ENCODE measurements at places on chromosomes 6 and 20.

GRCh38 chr6:2790588-2791449, 25.6 kb downstream of the WRNIP1 start:
- DNase-seq = no peak

DNA sequence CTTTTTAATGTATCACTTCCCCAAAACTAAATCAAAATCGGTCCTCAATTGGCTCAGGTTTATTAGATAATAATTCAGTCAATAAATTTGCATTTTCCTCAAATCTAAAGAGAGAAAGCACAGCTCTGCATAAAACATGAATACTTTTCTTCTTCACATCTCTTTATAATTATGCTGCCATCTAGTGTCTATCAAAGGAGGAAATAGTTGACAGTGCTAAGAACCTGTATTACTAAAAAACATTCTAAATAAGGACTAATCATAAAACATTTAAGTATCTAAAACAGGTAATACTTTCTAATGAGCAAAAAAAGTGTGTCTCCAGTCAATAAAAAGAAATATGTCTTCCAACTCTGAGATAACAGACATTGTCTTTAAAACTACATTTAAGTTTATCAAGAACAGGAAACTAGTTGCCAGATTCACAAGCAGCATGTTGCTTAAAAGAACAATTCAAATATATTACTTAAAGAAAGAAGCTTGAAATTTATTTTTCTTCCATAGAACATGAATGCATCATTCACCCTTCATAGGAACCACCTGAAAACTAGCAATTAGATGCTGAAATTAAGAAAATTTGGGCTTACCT, 56.5 kb upstream of the DST start:
- no peak for DNase-seq

DNA sequence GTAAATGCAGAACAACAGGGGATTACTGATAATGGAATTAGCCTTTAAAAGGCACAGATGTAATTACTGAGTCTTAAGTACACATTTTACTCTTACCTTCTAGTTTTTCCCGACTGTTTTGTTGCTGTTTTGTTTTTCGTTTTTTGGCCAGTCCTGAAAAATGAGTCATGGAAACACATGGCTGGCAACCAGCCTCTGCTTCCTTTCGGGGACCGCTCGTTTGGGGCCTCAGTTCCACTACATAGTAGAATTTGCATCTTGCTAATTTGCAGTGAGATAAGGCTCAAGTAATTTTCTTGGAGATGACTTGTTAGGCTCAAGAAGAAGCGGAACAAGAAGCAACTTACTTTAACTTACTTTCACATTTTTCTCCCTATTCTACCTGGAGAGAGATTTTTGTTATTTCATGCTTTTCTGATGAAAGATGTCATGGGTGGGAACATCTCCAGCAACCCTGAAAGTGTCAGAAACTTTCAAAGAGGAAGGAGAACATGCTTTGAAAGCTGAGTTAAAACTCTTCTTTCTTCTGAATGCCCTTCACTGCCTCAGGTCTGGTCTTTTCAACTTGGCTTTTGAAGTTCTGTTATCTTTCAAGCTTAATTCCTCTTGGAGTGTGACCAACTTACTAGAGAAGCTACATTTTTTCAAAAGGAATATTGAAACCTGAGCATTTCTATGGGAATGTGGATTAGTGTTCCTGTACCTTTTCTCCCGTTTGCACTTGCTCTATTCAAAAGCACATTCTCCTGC, 71.5 kb upstream of the HDAC2 start:
- no peak for DNase-seq

DNA sequence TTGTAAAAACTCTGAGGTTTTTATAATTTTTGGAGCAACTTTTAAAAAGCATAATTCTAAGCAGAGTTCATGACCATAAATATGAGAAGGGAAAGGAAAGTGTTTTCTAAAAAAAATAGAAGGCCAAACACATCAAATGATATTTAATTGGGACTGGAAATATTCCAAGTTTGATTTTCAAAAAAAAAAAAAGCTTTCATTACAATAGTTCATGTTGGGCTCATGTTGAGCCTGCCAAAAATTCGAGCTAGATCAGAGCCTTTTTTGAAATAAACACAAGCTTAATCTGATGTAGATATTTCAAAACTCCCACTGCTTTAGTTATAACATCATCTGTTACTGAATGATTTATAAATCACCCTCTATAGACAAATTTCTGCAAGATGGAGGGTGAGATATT, 163.4 kb upstream of the DEFB112 start:
- DNase-seq = no peak

DNA sequence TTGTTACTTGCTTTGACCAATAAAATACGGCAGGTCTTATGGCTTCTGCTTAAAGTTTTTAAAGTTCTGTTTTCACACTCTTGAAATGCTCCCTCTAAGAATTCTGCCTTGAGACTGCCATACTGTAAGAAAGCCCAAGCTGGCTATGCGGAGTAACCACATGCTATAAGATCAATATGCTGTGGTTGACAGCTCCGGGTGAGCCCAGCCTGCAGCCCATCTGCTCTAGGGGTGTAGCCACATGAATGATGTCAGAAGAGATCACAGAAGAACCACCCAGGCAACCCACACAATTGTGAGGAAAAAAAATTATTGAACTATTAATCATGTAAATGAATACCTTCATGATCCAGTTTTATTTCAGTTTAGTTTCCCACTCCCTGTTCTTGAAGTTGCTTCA, 26.1 kb upstream of the SH3BGRL2 start:
- no peak for DNase-seq

DNA sequence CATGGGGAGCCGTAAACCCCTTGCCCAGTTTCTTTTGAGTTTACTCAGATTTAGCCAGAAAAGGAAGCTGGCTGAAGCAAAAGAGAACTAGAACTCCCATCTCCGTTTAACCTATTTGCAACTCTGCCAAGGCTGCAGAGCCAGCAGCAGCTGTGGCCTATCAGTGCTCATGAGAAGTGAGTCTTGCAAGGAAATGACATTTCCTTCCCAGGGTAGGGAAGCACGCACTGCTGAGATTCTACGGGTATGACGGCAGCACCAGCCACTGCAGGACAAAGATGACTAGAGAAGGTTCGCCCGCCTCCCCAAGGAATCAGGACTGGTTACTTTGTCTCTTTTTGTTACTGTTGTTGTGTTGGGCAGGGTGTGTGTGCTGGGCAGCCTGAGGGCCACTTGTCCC, 47.6 kb downstream of the PPP1R3G start:
- no peak for DNase-seq

- no peak for DNase-seq
Measured at GRCh38 chr6:115945306-115945705, 115.4 kb downstream of the FRK start.

- no peak for DNase-seq
Measured at GRCh38 chr6:24497254-24497970, 2.6 kb downstream of the ALDH5A1 start.

DNA sequence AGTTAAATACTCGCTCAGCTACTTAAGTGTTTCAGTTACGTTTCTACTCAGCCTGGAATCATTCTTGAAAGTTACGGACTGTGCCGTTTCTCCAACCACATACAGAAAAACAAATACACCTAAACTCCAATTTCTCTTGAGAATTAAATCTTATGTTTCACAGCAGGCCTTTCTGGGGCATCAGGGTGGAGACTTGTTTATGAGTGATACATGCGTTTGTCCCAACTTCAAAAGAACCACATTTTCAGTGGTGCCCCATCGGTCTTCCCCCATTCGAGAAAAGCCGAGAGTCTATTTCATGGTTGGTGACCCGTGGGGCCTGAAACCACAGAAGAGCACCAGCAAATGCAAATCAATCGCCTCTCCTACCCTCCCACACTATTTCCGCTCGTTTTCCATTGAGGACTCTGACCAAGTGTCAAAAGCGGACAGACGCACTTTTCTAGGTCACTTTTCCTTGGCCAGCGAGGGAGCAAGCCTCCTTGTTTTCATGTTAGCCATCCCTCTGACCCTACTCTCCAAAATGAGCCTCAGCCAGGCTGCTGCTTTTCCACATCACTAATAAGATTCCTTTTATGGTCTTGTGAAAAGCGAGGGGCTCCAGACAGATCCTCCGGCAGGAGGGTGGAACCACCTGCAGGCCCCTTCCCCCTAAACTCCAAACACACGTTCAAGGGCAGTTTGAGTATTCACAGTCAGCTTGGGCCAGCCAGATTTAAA, 3.1 kb downstream of the JAG1 start:
- DNase-seq = no peak

- no peak for DNase-seq
Measured at GRCh38 chr20:41306061-41306727, 11.3 kb downstream of the ZHX3 start.

GRCh38 chr6:168088161-168089053, 9.4 kb upstream of the FRMD1 start:
- DNase-seq = no peak

DNA sequence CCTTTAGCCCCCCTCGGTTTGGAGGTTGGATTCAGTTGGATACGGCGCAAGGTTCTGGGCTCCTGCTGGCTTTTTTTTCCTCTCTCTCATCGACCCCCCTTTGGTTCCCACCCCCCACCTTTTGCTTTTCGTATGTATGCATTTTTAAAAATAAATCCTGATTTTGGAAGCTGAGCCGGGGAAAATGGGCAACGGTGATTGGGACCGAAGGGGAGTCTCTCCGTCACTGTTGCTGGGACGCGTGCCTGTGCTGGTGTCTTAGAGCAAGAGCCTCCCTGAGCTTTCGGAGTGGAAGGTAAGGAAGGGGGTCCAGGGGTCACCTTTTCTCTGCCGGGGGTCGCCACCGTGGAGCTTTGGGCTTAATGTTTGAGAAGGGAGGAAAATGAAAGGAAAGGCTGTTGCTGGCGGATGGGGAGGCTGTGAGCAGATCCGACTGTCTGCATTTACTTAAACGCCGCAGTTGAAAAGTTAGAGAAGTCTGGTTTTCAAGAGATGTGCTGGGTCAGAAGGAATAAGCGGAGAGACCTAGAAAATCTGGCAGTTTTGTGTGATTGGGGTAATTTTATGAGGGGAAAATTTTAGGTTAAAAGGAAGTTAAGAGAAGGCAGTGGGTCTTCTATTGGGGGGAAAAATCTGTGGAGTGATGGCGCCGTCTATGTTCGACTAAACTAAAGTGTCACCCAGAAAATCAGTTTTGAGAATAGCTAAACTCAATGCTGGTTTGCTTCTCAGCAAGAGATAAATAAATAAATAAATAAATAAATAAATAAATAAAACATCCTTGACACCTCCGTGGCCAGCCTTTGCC, 828 bp downstream of the ADGRB3 start:
- no peak for DNase-seq

GRCh38 chr6:4381381-4381780, 246.0 kb upstream of the ECI2 start:
- DNase-seq = no peak

DNA sequence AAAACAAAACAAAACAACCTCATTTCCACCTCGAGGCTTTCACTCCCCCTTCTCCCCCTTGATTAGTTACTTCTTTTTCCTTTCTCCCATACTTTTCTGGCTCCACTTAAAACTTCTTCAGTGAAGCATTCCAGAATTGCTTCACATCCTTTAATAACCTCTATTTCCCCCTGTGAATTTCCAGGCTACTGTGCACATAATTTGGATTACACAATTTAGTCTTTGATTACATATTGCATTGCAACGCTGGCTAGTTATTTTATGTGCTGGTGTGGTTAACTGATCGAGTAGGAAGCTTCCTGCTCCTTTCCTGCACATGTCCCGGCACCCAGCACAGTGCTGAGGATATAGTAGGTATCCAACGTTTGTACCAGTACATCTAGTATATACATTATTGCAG, 28.1 kb upstream of the EEF1E1 start:
- DNase-seq = no peak

GRCh38 chr6:92521553-92521952, 897.8 kb downstream of the EPHA7 start:
- DNase-seq = no peak

DNA sequence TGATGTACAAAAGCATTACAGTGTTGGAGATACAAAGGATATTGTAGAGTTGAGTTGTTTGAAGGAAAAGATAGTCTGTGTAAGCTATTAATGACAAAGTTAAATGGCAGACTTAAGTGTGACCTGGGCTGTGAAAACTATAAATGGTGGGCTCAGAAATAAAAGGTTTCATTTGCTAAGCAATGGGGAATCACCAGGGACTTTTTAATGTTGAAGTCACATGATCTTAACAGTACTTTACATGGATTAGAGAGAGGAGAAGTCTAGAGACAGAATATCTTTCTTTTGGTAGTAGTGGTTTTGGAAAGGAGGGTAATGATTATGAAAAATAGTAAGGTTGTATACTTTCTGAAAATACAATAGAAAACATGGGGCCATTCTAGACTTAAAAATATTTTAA, 67.1 kb downstream of the SCAF8 start:
- DNase-seq = no peak

- DNase-seq = no peak
Measured at GRCh38 chr6:40963019-40963418, 76.0 kb downstream of the UNC5CL start.

DNA sequence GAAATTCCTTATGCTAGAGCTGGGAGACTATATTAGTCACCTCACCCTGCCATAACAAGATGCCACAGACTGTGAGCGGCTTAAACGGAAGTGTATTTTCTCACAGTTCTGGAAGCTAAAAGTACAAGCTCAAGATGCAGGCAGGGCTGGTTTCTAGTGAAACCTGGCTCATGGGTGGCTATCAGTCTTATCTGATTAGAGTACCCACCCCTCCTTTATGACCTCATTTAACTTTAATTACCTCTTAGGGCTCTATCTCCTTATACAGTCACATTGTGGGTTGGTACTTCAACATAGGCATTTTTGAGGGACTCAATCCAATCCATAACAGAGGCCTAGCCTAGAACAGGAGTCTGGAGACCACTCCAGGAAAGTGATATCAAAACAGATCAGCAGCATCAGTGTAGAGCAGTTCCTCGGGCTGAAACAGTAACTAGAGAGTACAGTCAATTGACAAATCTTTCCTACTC, 2.3 kb upstream of the SNRNP48 start:
- DNase-seq = no peak

- DNase-seq = no peak
Measured at GRCh38 chr6:166413491-166413951, 30.8 kb upstream of the MPC1 start.

DNA sequence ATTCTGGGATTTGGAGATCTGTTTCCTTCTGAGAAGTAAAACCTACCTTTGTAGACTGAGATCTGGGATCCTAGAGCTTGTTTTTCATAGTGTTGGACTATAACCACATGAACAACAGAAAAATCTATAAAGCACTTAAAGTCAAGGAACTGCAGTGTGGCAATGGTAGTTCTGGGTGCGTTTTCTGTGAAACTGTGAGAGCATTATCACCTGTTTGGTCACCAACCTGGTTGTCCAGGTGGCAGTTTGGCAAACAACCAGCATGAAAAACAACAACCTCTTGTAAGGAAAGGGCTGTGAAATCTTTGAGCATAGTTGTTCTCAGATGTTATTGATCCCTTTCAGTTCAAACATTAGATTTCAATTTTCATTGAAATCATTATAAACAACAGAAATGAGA, 215.8 kb upstream of the CITED2 start:
- no peak for DNase-seq

- DNase-seq = no peak
Measured at GRCh38 chr6:25968769-25969168, 6.2 kb downstream of the TRIM38 start.

DNA sequence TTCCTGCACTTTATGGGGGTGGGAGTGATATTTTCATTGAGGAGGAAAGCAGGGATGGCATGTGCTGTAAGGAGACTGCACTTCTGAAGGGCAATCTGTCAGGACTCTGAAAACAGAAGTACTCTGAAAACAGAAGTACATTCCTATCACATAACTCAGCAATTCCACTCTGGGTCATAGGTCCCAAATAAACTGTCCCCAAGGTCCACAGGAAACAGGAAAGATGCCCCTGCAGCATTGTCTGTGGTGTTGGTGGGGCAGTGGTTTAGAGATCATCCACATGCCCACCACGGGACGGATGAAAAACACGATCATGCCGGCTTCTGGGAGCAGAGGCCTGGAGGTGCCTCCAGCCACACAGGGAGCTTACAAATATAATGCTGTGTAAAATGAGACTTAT, 150.3 kb downstream of the OTOR start:
- DNase-seq = no peak

Measured in stimulated activated CD8-positive, alpha-beta memory T cell treated with anti-CD3 and anti-CD28 coated beads, Interleukin-15, amount 100 ng/mL, for 48 hours (primary cell).